ENCODE measurements at places on chromosomes 4 and X.

- DNase-seq = no peak
Measured at GRCh38 chr4:116001291-116001690, 887.9 kb upstream of the NDST4 start.

DNA sequence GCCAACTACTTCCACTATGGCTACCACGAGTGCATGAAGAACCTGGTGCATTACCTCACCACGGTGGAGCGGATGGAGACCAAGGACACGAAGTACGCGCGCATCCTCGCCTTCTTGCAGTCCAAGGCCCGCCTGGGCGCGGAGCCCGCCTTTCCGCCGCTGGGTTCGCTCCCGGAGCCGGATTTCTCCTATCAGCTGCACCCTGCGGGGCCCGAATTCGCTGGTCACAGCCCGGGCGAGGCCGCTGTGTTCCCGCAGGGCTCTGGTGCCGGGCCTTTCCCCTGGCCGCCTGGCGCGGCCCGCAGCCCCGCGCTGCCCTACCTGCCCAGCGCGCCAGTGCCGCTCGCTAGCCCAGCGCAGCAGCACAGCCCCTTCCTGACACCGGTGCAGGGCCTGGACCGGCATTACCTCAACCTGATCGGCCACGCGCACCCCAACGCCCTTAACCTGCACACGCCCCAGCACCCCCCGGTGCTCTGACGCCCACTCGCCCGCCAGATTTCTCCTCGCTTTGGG, 2.1 kb downstream of the HELT start:
- DNase-seq = no peak

GRCh38 chr4:2489841-2490552, 21.1 kb downstream of the RNF4 start:
- no peak for DNase-seq

DNA sequence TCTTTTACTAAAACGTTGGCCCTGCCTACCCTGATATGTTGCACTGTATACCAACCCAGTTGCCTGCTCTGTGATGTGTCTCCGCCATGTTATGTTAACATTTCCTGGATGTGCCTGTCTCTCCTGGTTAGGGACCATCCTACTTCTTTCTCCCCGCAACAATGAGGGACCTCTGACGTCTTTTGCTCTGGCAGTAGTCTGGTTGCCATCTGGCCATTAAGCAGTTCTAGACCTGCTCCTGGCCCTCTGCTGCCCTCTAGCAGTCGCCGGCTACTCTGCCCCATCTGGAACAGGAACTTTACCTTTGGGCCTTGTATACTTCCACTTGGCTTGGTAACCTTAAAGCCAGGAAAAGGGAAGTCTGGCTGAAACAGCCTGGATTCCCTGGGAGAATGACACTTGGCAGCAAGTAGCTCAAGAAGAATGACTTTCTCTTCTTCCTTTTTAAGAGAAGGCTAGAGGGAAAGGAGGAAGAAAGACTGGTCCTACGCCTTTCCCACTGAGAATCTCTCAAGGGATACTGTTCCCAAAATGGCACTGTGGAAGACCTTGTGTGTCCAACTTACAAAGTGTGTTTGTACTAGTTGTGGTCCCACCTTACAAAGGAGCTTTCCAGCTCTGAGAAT, 63.5 kb downstream of the GPC3 start:
- no peak for DNase-seq

- DNase-seq = no peak
Measured at GRCh38 chr4:169841776-169842175, 84.0 kb upstream of the HPF1 start.

DNA sequence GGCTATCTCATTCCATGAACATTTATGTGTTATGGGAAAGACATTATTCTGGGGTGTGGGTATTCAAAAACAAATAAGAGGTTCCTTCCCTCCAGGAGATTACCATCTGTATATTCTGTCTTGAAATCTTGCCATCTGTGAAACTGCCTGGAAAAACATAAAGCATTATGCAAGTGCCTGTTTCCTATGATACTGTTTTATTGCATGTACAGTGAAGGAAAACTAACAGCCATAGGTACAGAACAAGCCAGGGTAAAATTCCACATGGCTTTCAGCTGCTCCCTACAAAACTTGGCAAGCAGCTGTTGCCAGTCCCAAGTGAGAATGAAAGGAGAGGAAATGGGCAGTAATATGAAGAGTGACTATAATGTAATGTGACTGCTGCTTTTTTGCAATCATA, 136.0 kb downstream of the GUCY2F start:
- no peak for DNase-seq

GRCh38 chr4:61500883-61501282, 300.8 kb downstream of the ADGRL3 start:
- no peak for DNase-seq

- DNase-seq = no peak
Measured at GRCh38 chr4:115763051-115763450, 649.6 kb upstream of the NDST4 start.

DNA sequence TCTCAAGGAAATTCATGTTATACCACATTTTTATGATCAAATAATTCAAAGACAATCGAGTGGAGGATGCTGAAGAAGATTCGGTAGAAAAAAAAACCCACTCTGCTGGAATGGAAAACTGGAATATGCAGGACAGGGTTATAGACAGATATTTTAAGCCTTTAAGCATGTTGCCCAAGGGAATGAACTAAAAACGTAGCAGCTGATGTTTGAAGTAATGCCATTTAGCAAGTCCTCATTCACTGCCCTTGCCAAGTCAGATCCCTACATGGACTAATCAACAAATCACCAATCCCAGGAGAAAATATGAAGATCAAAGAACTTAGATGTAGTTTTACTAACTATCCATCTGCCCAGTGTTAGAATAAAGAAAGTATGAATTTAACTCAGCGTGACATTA, 75.6 kb upstream of the ETNPPL start:
- DNase-seq = no peak

DNA sequence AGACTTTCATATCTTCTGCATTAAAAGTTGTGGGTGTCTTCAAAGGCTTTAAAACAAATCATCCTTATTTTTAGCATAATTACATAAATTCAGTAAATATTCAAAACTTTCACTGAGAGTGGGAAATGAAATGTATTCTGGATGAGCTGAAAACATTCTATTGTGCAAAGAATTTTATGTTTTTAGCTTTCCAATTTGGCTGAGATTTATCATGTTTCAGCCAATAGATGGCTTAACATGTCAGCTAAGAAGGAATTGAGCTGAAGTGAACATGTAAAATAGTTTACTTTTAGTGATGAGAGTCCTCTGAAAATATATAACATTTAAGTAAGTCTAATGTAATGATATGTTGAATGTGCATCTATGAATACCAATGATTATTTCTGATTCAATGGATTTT, 213.5 kb upstream of the GIMD1 start:
- DNase-seq = no peak

DNA sequence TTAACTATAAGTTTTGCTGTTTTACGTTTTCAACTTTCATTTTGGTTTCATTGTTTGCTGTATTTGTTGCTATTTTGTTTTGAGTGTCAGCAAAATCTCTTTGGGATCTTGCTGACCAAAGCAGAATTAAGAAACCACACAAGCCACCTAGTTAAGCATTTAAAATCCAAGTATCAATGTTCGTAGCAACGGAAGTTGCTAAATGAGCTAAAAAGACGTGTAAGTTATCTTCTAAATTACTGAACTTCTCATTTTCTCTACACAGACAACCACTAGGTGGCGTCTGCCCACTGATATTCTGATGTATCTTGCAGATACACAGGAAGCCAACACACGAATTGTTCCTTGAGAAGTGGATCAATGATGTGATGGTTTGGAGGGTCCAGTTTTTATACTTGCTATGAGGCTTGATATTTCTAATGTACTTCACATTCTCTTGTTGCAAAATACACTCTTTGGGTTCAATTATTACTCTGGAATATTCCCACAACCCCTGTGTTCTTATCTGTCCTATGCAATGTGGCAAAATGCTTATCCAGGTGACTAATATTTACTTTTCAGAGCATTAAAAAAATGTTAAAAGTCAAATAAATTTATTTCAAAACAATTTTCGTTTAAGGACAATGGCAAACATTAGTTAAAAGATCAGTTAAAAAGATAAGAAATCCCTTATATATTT, 250.5 kb downstream of the TECRL start:
- DNase-seq = no peak

GRCh38 chr4:171759274-171759673, 53.9 kb upstream of the GALNTL6 start:
- no peak for DNase-seq

GRCh38 chrX:78029663-78030062, 60.2 kb upstream of the PGAM4 start:
- no peak for DNase-seq

- DNase-seq = no peak
Measured at GRCh38 chr4:3792813-3793212, 26.6 kb downstream of the ADRA2C start.

DNA sequence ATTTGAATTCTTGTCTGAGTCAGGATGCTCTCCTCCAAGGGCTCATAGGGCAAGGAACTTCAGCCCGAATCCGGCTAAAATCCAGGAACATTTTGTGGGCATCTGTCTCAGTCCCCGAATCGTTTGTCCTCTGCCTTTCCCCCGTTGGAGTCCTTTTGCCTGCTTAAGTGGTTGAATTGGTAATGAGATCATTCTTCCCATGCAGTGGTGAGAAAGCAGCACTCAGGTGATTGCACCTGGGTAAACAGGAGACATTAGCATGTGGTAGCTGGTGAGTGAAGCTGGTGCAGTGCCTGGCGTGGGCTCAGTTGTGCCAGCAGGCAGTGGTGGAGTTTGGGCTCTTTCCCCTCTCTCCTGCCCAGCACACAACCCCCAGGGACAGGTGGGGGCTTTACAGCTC, 61.9 kb upstream of the MTM1 start:
- no peak for DNase-seq

GRCh38 chrX:118552121-118552900, 56.7 kb downstream of the DOCK11 start:
- no peak for DNase-seq

GRCh38 chr4:23934915-23935314, 45.1 kb upstream of the PPARGC1A start:
- DNase-seq = no peak

- DNase-seq = no peak
Measured at GRCh38 chr4:72997409-72997808, 72.1 kb downstream of the COX18 start.

- peak; percentile 2 for DNase-seq
Measured at GRCh38 chr4:111283066-111283677, 660.3 kb upstream of the PITX2 start.

Data from GM18507 (cell line).